GM12865 (cell line): ENCODE measurements at places on chromosomes 4 and X.
A peak's percentile ranks its signal among the peaks of the same experiment; 100 is the strongest.

GRCh38 chr4:3414421-3415279 lies 27.1 kb upstream of the HGFAC start:
- no peak for DNase-seq

DNA sequence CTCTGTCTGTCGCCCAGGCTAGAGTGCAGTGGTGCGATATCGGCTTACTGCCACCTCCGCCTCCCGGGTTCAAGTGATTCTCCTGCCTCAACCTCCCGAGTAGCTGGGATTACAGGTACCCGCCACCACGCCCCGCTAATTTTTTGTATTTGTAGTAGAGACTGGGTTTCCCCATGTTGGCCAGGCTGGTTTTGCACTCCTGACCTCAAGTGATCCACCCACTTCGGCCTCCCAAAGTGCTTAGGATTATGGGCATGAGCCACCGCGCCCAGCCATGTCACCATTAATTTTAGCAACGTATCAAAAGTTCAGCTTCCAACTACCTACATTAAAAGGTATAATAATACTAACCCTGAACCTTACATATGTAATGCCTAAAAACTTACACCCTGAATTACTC lies 940 bp upstream of the UTP3 start:
- peak; percentile 48 for DNase-seq

DNA sequence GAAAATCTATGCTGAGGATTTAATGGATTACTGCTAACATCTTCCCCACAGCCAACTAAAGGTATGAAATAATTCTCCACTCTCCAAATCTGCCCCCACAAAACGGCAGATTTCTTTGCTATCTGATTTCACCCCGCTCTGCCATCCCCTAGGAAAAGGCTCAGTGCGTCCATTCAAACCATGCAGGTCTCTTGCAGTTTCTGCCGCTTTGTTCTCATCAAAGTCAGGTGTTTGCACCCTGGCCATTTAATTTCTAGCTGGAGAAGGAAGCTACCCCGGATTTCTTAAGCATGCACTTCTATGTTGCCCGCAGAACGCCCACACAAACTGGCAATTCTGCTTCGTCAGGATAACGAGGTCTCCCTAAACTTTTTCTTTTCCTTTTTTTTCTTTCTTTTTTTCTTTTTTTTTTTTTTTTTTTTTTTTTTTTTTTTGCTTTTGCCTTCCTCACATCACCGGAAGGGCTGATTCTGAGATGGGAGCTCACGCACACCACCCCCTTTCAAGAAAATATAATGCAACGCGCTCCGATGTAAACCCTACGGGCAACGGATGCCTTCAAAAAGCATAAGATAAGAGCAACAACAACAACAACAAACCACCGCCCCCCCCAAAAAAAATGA lies 3.3 kb downstream of the NLGN4X start:
- no peak for DNase-seq

DNA sequence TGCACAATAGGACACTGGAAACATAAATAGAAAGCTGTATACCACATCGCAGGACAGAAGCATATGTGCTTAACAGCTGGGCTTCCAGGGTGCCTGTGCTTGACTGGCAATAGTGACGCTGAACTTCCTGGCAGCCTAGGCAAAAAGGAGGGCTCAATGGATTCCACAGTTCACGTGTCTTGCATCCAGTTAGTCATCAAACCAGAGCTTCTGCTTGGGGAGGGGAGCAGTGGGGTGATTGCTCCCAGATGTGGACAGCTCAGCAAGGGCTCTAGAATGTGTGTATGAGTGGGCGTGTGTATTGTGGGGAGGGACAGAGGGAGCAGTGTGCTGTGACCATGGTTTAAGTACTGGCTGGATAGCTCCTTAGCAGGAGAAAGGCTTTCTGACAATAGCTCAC lies 2.3 kb downstream of the PRRG3 start:
- DNase-seq: no peak

DNA sequence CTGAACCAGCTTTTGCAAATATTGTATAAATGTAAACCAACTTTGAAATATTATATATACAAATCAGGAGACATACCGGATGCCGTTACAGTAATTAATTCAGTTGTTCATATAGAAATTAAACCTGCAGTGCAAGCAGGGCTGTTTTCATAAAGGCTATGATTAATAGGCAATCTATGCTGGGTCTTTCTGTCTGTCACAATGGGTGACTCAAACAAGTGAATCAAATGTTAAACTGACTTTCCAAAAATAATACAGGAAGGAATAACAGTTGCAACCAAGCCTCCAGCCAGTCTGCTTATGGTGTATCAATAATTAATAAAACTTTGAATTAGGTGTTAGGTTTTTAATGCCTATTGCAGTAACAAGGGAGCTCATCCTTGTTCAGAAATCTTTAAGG lies 43.9 kb downstream of the GABRB1 start:
- no peak for DNase-seq

- no peak for DNase-seq
These were observed 1.1 kb upstream of the CLDN24 start for GRCh38 chr4:183323295-183323694.

GRCh38 chrX:39425124-39425806 lies 624.0 kb downstream of the MID1IP1 start:
- DNase-seq: no peak
